ENCODE measurements at places on chromosomes 12 and 14. TPM values are rescaled to one million over a fixed set of nuclear protein-coding genes. Genes with fewer than 3 reads are reported as not detected.

IFNG-AS1 gene
- total RNA-seq = not detected

PMEL gene
- 28.4 TPM for total RNA-seq

C1QL4 gene
- 3.3 TPM for total RNA-seq

TRAFD1 gene
- total RNA-seq = 21.1 TPM

GRCh38 chr12:123713823-123714585, 1.9 kb downstream of the ATP6V0A2 start:
- no peak for DNase-seq

- no peak for DNase-seq
Measured at GRCh38 chr12:113359133-113359938, 949 bp downstream of the PLBD2 start.
